ENCODE measurements at places on chromosomes 7 and 10. TPM values are rescaled to one million over a fixed set of nuclear protein-coding genes. Genes with fewer than 3 reads are reported as not detected.

The DYNC1I1 gene
- 0.38 TPM for total RNA-seq

The TMEM26 gene
- not detected for total RNA-seq

The PIP gene
- total RNA-seq, result not detected

The C10orf105 gene
- not detected for total RNA-seq

The GPR85 gene
- 7.2 TPM for total RNA-seq

The MINDY4 gene
- 3.5 TPM for total RNA-seq

The PRKAR2B gene
- total RNA-seq, result 3.2 TPM

The TUBGCP2 gene
- total RNA-seq, result 53.9 TPM

The PLCE1 gene
- 2.9 TPM for total RNA-seq

The HECW1 gene
- 4.8 TPM for total RNA-seq

All from GM23248 (cell line).